Right hindlimb (tissue), 1 donor: ENCODE measurements at places on chromosomes 12 and 14.

- DNase-seq: no peak
Measured at GRCh38 chr14:54192610-54193009, 204.2 kb upstream of the CDKN3 start.

- DNase-seq: no peak
Measured at GRCh38 chr12:24360907-24361306, 411.4 kb upstream of the SOX5 start.

GRCh38 chr14:59582845-59583509, 6.4 kb upstream of the CCDC175 start:
- DNase-seq: no peak

DNA sequence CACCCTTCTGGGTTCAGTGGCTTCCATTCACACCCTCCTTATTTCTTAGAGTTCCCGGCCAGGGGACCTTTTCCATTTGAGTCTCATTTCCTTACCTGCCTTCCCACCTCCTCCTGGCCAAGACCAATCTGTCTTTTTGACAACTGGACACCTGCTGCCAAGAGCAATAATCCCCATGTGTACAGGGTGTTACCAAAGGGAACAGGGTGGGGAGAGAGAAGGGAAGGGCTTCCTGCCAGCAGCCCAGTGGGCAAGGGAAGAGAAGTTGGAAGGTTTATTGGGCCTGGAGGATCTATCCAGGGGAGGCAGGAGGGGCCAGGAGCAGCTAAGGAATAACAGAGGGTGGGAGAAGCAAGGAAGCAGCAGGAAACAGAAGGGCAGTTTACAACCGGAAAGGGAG, 346.2 kb downstream of the C12orf75 start:
- no peak for DNase-seq

- no peak for DNase-seq
Measured at GRCh38 chr12:91250273-91250665, 67.7 kb upstream of the DCN start.

GRCh38 chr12:48105867-48106680, at the start of gene SENP1:
Gene SENP1 (minus strand): TSS chr12:48106079. CDS start chr12:48101472, 4,607 bp downstream.
- DNase-seq: peak; percentile 92

GRCh38 chr12:45040977-45041376, 9.9 kb downstream of the DBX2 start:
- DNase-seq: no peak

- no peak for DNase-seq
Measured at GRCh38 chr14:46818147-46818546, 166.6 kb upstream of the RPL10L start.

GRCh38 chr12:118409834-118410233, 33.5 kb downstream of the SUDS3 start:
- DNase-seq: no peak

DNA sequence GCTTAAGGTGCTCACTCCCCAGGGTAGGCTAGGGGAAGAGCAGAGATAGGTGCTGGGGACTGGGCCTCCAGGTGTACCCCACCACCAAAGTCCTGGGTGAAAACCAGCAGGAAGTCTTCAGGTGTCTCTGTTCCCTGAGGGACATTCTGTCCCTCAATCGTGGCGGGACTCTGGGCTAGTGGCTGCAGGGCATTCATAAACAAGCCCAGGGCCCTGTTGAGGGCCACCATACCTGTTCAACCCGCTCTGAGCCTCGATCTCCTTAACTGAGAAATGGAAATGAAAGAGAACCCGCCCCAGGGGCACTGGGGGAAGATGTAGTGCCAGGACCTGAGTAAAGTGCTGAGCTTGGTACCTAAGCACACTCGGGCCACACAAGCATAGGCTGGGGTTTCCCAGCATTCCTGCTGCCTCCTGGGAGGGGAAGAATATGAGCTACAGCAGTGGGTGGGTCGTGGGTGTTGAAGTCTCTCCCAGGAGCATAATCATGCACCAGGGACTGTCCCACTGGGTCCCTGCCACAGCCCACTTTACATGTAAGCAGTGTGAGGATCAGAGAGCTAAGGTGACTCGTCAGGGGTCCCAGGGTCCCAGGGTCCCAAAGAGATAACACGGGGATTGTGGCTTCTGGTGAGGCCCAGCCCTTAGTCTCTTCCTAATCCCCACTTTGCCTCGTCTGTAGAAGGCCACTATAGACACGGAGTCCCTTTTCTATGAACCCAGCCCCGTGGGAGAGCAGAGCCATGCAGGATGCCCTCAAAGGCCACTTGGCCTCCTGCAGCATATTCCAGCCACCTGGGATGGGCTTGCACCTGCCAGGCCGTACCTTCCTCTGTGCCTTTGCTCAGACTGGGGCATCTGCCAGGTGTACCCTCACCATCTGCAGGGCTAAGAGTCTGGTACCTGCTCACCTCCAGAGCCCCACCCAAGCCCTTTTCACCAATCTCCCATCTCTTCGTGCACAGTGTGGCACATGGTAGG, 14.4 kb downstream of the FAM222A start:
- DNase-seq: peak; percentile 13

GRCh38 chr12:31007636-31008175, 66.0 kb upstream of the DDX11 start:
- DNase-seq: no peak

DNA sequence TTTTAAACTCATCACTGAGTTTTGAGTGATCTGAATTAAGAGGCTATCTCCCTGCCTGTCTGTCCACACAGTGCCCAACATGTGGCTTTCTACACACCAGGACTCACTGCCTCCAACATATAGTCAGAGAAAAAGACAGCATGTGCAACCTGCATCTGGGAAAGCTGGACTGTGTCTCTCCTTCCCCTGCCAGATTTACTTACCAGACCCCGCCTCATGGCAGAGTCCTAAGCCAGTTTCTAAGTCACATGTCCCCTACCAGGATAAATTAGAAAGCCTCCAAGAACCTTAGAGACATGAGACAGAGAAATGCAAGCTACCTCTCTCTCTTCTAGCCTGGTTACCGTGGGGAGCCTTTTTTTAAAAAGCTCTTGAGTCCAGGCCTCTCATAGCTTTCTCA, 2.7 kb upstream of the HDAC7 start:
- no peak for DNase-seq

DNA sequence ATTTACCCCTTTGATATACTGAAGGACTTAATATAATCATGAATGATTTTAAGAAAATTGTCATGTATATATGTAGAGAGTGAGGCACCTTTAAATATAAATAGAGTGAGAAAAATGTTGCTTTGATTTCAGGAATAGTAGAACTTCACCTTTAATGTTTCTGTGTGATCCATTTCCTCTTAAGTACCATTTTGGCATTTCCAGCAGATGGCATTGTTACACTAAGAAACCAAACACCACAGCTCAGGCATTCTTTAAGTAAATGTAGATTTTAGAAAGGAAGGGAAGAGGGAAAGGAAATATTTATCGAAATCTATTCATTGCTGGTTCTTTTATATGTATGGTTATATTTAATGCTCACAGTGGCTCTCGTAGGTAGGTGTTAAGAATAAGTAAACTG, 556.7 kb upstream of the FBXO33 start:
- no peak for DNase-seq

DNA sequence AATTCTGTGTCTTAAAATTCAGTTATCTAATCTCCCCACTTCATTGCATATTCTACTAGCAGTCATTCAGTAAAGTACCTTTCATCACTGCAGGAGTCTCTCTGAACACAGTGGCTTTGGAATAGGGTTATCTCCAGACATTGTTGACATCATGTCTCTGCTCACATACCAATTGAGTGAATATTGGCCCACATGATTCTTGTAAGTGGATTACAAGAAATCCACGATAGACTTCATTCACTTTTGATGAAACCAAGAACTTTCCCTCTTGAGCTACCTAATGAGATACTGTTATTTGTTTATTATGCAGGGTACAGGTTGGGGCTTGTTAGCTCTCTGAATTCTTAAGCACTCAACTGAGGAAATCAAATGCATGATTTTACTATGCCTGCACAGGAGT, 284.9 kb downstream of the RAD51B start:
- no peak for DNase-seq
